ENCODE measurements at places on chromosomes 7 and 10. TPM values are rescaled to one million over a fixed set of nuclear protein-coding genes. Genes with fewer than 3 reads are reported as not detected.

FRMD4A gene
- total RNA-seq = 4.2 TPM

- DNase-seq = no peak
Observed at GRCh38 chr10:104322416-104322782, 15.9 kb downstream of the ITPRIP start.

DNA sequence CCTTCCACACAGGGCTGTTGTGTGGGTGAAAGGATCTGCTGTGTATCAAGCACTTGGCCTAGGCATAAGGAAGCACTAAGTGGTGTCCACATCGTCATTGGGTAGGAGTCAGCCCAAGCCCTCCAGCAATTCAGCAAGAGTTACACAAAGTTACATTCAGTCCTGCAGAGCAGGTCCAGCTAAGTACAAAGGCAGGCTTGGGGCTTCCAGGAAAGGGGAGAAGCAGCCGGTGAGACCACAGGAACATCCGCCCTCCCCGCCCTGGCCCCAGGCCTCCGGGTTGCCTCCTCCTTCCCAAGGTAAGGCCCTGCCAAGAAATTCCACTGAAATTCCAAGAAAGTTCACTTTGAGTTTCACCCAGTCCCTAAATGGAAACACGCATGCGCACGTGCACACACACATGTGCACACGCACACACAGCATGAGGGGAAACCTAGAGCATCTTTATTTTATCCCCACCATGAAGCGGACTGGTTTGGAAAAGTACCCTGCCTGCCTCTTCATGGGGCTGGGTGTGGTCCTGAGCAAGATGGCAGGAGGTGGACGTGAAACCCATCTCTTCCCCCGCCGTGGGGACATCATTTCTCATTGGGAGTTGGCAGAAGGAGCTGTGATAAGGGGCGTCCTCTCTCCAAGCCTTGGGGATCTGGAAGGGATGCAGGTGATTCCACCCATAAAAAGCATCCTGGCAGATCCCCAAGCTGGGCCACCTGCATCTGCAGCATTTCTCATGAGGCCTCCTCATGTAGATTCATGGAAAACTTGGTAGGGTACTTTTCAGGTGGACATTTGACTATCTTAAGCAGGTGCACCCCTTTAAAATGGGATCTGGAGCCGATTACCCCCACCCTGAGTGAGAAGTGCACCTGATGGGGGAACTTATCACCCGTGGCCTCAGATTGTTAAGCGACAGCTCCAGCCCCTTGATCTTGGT is 69.1 kb upstream of the NANOS1 start:
- DNase-seq = no peak

DNA sequence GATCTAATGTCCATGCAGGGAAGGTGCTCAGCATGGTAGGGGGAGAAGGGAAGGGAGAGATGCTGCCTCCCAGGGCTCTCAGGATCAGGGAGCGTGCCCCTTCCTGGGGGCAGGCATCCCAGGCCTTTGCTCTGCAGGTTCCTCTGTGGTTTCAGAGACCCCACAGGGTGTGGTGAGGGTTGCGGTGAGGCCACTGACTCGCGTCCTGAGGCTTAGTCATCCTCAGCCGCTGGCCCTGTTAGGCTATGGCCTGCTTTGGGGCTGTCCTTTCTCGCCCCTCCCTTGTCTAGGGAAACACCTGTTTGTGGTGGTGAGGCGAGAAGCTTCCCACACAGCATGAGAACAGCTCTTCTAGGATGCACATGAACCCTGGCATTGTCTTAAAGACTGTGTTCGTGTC is 558.3 kb upstream of the FOXK1 start:
- no peak for DNase-seq

ADCY1 gene
- 2.3 TPM for total RNA-seq

DNA sequence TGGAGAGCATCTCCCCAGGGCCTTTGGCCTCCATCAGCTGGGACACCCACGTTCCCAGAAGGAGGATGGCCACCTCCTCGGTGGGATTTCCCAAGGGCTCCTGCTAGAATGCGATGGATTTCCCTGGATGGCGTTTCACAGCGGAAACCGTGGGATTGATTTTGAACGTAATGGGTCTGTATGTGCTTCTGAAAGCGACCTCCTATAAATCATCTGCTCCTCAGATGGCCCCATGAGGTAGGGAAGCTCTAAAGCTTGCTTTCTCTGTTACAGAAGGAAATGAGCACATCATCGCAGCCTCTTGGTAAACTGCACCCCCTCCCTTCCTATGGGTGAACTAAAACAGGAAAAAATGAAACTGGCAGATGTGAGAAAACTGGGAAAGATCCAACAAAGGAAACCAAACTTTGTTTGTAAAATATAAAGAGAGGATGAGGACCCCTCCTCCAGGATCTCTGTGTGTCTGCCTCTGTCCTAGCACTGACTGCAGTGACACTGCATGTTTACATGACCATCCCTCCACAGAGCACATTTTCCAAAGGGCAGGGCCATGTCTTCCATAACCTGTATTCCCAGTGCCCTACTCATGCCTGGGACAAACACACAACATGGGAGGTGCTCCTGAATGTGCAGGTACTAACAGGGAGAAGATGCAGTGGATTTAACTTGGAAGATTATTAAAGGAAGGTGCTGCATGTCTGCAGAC is 57.6 kb downstream of the LYZL1 start:
- no peak for DNase-seq

GRCh38 chr10:37775612-37776011 is 81.8 kb downstream of the ZNF248 start:
- DNase-seq = no peak

All from NCI-H460 (cell line).